M059J (cell line): ENCODE measurements at places on chromosomes 3 and 15.

GRCh38 chr3:128610451-128611070 lies 40.1 kb downstream of the RPN1 start:
- no peak for DNase-seq

GRCh38 chr3:1381647-1382036 lies 288.8 kb downstream of the CNTN6 start:
- DNase-seq: no peak

DNA sequence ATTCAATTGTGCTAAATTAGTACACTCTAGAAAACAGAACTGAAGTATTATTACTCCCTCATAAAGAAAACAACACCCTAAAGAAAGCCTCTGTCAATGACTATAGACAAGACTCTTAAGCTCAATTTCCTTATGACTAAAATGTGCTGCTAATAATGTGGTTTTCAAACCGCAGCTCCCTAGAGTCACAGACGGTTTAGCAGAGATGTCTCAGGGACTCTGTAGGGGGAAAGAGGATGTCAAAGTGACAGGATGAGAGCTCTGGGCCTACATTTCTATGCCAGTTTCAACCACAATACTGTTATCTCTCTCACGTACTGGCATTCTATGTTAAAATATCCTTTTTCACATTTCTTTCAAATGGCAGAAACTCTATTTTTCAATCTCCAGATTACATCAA lies 37.6 kb upstream of the WDR49 start:
- DNase-seq: no peak

- DNase-seq: peak; percentile 34
These were observed 235.3 kb downstream of the KCNMB2 start for GRCh38 chr3:178771511-178771910.

GRCh38 chr3:127701280-127701911 lies 28.6 kb downstream of the ABTB1 start:
- DNase-seq: no peak
